ENCODE measurements at places on chromosomes 5 and 9.

DNA sequence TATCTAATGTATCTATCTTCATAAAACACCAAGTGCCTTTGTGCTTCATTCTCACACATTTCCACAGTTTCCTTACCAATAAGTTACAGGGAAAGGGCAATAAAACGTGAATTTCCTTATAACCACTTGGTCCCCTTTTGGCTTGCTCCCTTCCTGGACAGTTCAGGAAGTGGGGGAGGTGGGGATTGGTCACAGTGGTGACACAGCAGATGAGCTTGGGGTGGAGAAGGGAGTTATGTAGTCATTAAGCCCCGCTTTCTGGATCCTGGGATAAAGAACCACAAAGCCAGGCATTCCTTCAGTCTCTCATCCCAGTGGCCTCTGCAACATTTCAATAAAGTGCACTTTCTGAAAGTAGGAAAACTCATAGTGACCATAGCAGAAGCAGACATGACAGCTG is 47.1 kb upstream of the FYB1 start:
- no peak for DNase-seq

DNA sequence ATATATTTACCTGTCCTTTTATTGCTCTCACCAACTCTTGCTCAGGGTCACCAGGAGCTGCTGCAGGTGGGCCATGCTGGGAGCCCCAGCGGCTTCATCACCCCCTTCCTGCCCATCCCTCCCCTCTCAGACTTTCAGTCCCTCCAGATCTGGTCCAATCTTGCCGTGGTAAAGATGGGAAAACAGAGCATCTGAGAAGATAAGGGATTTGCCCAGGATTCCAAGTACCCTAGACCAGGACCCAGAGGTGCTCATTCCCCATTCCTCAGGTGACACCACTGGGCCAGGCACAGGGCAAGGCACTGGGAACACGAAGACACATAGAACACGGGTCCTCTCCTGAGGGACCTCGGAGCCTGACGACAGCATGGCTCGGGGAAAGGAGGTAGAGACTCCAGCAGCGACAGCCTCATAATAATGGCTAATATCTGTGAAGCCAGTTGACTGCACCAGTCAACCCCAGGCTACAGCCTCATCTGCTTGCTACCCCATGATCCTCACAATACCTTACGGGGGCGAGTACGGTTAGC is 18.0 kb downstream of the TMOD1 start:
- DNase-seq = no peak

GRCh38 chr9:85716031-85716877 is 25.5 kb downstream of the AGTPBP1 start:
- DNase-seq = no peak

GRCh38 chr5:135559354-135559753 is 19.4 kb downstream of the CXCL14 start:
- no peak for DNase-seq

- no peak for DNase-seq
These were observed 5.6 kb downstream of the ZNF462 start for GRCh38 chr9:106868565-106868964.

GRCh38 chr5:169758886-169759285 is 121.8 kb downstream of the DOCK2 start:
- no peak for DNase-seq

- no peak for DNase-seq
These were observed 1126.4 kb upstream of the SEMA6A start for GRCh38 chr5:117701062-117701461.

DNA sequence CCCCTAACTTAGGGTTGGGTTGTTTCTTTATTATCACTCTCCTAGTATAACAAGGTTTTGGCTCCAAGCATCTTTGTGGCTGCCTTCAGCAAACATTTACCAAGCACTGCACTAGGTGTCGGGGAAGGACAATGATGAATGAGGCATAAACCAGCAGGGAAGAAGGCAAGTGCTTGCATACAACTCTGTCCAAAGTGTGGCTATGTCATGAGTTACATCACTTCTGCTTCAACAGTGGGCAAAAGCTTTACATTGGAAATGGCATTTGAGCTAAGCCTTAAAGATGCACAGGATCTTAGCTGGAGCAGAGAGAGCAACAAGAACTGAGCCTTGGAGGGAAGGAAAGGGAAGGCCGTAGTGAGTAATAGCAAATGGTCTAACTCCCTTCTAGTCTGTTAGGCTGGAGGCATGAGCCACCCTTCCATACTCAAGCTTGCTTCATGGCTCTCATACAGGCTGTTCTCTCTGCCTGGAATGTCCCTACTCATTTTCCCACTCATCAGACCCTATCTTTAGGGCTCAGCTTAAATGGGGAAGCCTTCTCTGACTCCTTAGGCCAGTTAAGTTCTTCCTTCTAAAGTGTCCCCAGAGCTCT is 121.8 kb downstream of the SEMA6A start:
- no peak for DNase-seq
